ENCODE measurements at places on chromosomes 4 and X. TPM values are rescaled to one million over a fixed set of nuclear protein-coding genes. Genes with fewer than 3 reads are reported as not detected.

GRCh38 chrX:13082206-13083065 lies 38.0 kb upstream of the FAM9C start:
- no peak overlapping the region for H3K4me3 ChIP-seq
- peak overlapping the region; percentile 13 for H3K27ac ChIP-seq
- DNase-seq: no peak
- no peaks in the 10 kb centered on the region for H3K36me3 ChIP-seq

- no peaks in the 10 kb centered on the region for H3K4me1 ChIP-seq
- DNase-seq: no peak
- no peaks in the 10 kb centered on the region for H3K36me3 ChIP-seq
- H3K4me3 ChIP-seq: no peak overlapping the region
- H3K27ac ChIP-seq: peak overlapping the region; percentile 28
Measured at GRCh38 chr4:115454228-115454627, 340.8 kb upstream of the NDST4 start.

GRCh38 chr4:39390603-39391002 lies 16.1 kb upstream of the KLB start:
- H3K4me3 ChIP-seq: no peak overlapping the region
- no peaks in the 10 kb centered on the region for H3K4me1 ChIP-seq
- no peak overlapping the region for H3K27ac ChIP-seq
- no peaks in the 10 kb centered on the region for H3K27me3 ChIP-seq
- H3K36me3 ChIP-seq: no peaks in the 10 kb centered on the region

- peaks cover 4% of the 10 kb centered on the region for H3K36me3 ChIP-seq
- no peak overlapping the region for H3K4me3 ChIP-seq
- no peaks in the 10 kb centered on the region for H3K4me1 ChIP-seq
- H3K27me3 ChIP-seq: no peaks in the 10 kb centered on the region
Measured at GRCh38 chr4:113496698-113497097, 264.8 kb downstream of the CAMK2D start.

DNA sequence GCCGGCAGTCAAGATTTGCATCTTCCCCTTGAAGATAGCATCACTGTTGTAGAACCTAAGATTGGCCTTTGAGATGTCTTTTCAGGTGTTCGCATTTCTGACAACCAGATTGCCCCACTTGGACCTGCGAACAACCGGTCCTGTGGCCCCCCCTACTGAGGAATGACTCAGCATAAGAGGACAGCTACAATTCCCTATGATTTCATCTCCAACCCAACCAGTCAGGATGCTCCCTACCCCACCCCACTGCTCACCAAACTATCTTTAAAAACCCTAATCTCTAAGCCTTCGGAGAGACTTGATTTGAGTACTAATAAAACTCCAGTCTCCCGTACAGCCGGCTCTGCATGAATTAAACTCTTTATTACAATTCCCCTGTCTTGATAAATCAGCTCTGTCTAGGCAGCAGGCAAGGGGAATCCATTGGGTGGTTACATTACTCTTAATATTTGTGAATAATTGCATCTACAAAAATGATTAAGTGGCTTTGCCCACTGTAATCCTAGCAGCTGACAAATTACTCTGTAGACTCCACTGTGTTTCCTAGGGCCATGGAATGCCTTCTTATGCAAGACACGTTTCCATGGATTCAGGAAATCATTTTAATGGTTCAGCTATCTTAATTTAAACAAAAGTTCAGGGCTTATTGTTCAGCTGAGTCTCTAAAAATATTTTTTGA lies 95.4 kb downstream of the GPR143 start:
- H3K36me3 ChIP-seq: no peaks in the 10 kb centered on the region
- no peaks in the 10 kb centered on the region for H3K27me3 ChIP-seq
- no peak overlapping the region for H3K4me3 ChIP-seq
- H3K27ac ChIP-seq: no peak overlapping the region
- DNase-seq: no peak

GRCh38 chrX:114210879-114211278 lies 373.0 kb upstream of the HTR2C start:
- H3K27ac ChIP-seq: no peak overlapping the region
- no peak for DNase-seq
- H3K4me3 ChIP-seq: no peak overlapping the region

GRCh38 chr4:109735566-109736365 lies 5.9 kb upstream of the PLA2G12A start:
- H3K4me3 ChIP-seq: no peak overlapping the region
- no peaks in the 10 kb centered on the region for H3K4me1 ChIP-seq
- H3K27me3 ChIP-seq: no peaks in the 10 kb centered on the region
- H3K27ac ChIP-seq: no peak overlapping the region
- no peak for DNase-seq

GRCh38 chr4:22932326-22932725 lies 239.6 kb downstream of the GBA3 start:
- DNase-seq: no peak
- H3K27ac ChIP-seq: no peak overlapping the region
- H3K27me3 ChIP-seq: no peaks in the 10 kb centered on the region
- no peak overlapping the region for H3K4me3 ChIP-seq

- no peak overlapping the region for H3K27ac ChIP-seq
- no peaks in the 10 kb centered on the region for H3K27me3 ChIP-seq
- H3K4me3 ChIP-seq: no peak overlapping the region
Measured at GRCh38 chr4:151729731-151730559, 30.9 kb downstream of the GATB start.

DNA sequence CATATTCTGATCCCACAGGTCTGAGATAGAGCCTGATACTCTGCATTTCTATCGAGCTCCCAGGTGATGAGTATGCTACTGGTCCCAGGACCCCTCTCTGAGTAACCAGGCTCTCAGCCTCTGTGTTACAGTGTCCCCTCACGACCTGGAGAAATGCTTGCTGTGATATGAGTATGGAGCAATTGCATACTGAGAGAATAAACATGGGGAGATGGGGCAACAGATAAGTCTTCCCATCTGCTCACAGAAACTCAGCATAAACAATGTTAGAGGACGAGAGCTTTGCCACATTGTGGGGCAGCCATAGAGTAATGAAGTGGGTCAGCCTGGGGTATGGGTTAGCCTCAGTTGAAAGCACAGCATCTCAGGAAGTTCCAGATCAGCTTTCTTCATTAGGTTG lies 82.6 kb upstream of the HS3ST1 start:
- H3K36me3 ChIP-seq: no peaks in the 10 kb centered on the region
- no peak for DNase-seq
- no peak overlapping the region for H3K4me3 ChIP-seq
- H3K4me1 ChIP-seq: no peaks in the 10 kb centered on the region
- H3K27ac ChIP-seq: no peak overlapping the region

DNA sequence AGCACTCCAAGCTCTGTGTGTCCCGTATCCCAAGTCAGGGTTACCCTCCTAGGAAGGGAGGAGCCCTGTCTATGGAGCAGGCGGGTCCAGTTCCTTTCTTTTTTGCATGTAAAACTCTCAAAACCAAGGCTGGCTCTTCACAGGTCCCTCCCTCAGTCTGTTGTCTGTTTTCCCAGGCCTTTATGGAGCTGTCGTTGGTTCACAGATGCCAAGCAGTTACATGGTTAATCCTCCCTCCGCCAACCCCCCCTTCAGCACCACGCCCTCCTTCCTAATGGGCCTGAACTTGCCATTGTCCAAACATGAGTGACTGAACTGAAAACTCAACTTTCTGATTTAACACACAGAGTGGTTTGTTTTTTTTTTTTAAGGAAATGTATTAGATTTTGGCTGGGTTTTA lies 148.3 kb downstream of the STOX2 start:
- no peak overlapping the region for H3K4me3 ChIP-seq
- H3K36me3 ChIP-seq: no peaks in the 10 kb centered on the region
- DNase-seq: no peak
- H3K4me1 ChIP-seq: no peaks in the 10 kb centered on the region
- H3K27ac ChIP-seq: no peak overlapping the region

- no peak overlapping the region for H3K27ac ChIP-seq
- no peaks in the 10 kb centered on the region for H3K4me1 ChIP-seq
- H3K4me3 ChIP-seq: no peak overlapping the region
- H3K27me3 ChIP-seq: no peaks in the 10 kb centered on the region
- H3K36me3 ChIP-seq: no peaks in the 10 kb centered on the region
Measured at GRCh38 chrX:95040104-95040503, 1366.1 kb downstream of the FAM133A start.

DNA sequence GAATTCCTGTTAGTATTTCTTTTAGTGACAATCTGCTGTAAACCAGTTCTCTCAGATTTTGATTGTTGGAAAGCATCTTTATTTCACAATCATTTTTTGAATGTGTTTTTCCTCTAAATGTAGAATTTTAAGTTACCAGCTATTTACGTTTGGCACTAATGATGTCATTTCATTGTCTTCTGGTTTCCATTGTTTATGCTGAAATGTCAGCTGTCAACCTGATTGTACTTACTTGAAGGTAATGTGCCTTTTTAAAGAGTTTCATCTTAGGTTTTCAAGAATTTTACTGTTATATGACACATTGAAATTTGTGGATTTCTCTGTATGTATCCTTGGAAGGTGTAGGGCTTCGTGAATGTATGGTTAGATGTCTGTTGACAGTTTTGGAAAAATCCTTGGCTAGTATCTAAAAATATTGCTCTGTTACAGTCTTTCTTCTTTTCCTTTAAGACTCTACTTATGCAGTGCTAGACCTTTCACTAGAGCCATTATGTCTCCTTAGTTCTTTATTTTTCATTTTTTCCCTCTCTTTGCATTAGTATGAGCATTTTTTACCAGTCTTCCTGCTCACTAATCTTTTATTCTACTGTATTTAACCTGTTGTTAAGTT lies 30.4 kb downstream of the SMAD1 start:
- no peak overlapping the region for H3K4me3 ChIP-seq
- peaks cover 3% of the 10 kb centered on the region for H3K4me1 ChIP-seq
- no peak for DNase-seq
- H3K27ac ChIP-seq: no peak overlapping the region
- no peaks in the 10 kb centered on the region for H3K27me3 ChIP-seq

DNA sequence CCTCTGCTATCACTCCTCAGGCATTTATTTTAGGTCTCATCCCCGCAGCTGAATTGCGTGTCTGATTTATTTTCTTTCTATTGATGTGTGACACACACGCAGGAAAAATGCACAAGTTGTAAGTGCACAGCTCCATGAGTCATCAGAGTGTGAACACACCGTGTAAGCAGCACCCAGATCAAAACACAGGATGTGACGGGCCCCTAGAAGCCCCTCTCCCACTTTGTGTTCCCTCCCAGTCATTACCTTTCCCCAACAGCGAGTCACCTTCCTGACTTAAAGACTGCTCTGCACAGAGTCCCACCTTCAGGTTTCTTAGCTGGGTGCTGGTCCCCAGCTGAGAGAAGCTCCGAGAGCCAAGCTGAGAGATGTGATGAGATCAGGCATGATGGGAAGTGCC lies 436.7 kb downstream of the MID1IP1 start:
- H3K36me3 ChIP-seq: no peaks in the 10 kb centered on the region
- no peak overlapping the region for H3K4me3 ChIP-seq
- no peak for DNase-seq
- H3K27me3 ChIP-seq: no peaks in the 10 kb centered on the region

DNA sequence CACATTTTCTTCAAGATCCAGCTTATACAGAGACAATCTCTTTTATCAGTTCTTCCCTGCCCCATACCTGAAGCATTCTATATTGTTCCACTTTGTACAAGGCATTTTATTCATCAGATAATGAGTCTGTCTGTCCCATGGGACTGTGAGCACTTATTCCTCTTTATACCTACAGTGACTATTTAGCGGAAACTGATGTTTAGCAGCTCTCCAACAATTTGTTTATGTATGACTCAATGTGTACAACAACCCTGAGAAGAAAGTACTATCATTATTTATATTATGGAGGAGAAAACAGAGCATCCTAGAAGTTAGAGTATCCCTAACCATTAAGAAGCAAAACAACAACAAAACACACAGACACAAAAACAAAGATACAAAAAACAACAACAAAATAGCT lies 306.5 kb downstream of the PRDM5 start:
- no peaks in the 10 kb centered on the region for H3K27me3 ChIP-seq
- H3K4me3 ChIP-seq: no peak overlapping the region

DNA sequence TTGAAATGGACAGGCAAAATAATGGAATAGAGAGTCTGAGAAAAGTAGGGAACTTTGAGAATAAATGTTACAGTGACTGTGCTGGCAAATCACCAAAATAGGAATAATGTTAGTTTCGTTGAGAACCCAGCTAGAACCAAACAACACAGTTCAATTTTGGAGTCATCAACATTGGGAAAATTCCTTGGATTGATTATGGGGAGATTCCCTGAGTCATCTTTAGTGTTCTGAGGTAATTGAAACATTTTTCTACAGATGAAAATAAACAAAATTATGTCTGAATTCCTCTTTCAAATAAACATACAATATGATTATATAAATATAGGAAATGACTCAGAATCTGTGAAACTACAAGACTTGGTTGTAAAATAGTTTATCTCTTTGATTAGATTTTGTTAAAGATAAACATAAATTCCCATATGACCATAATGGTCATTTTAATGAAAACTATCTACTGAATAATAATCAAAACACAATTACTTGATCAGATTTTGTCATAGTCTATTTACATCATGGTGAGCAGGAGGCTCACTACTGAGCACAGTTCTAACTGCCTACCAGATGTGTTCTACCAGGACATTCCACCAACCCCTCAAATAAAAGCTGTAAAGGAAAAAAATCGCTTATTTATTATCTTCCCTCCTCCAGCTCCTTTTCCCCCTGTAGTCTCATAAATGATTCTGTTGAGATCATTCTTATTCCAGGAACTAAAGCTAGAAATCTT lies 51.4 kb upstream of the GABRA2 start:
- DNase-seq: no peak
- H3K4me1 ChIP-seq: no peaks in the 10 kb centered on the region
- H3K27ac ChIP-seq: no peak overlapping the region

- H3K4me3 ChIP-seq: no peak overlapping the region
- H3K27me3 ChIP-seq: no peaks in the 10 kb centered on the region
- no peaks in the 10 kb centered on the region for H3K4me1 ChIP-seq
- no peak overlapping the region for H3K27ac ChIP-seq
- no peaks in the 10 kb centered on the region for H3K36me3 ChIP-seq
Measured at GRCh38 chr4:119676101-119676500, 47.5 kb upstream of the PDE5A start.

GRCh38 chr4:22014222-22014741 lies 65.7 kb upstream of the KCNIP4 start:
- no peaks in the 10 kb centered on the region for H3K36me3 ChIP-seq
- no peak for DNase-seq
- H3K4me3 ChIP-seq: no peak overlapping the region
- H3K27ac ChIP-seq: no peak overlapping the region
- no peaks in the 10 kb centered on the region for H3K4me1 ChIP-seq
- no peaks in the 10 kb centered on the region for H3K27me3 ChIP-seq

DNA sequence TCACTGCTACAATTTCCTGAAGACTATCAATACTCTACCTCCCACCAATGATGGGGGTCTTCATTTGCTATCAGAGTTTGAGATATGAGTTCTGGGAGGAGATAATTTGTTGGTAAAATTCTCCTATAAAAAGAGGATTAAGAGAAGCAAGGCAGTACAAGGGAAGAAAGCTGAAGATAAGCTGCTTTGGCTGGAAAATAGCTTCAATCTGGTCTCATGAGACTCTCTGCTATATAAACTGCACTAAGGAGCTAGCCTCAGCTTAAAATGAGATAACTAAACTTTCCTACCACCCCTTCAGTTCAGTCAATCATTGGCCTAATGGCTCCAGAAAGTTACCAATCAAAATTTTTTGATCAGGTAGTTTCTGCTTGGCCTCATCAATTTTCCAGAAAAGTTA lies 2105.0 kb downstream of the ARAP2 start:
- no peaks in the 10 kb centered on the region for H3K27me3 ChIP-seq
- H3K4me1 ChIP-seq: no peaks in the 10 kb centered on the region
- DNase-seq: no peak
- no peak overlapping the region for H3K4me3 ChIP-seq
- H3K36me3 ChIP-seq: no peaks in the 10 kb centered on the region

The TLR10 gene
- not detected for total RNA-seq

The GABRB1 gene
- 0.53 TPM for total RNA-seq

The AMBN gene
- total RNA-seq: not detected

The INTS6L gene
- 11.9 TPM for total RNA-seq

The WDFY3 gene
- 30.2 TPM for total RNA-seq

The SH3TC1 gene
- total RNA-seq: 64.5 TPM

The GAB1 gene
- total RNA-seq: 31.0 TPM

The PSAPL1 gene
- not detected for total RNA-seq

The SPANXA1 gene
- not detected for total RNA-seq

The PRKG2 gene
- total RNA-seq: not detected
